ENCODE measurements at places on chromosomes 1 and 21.

DNA sequence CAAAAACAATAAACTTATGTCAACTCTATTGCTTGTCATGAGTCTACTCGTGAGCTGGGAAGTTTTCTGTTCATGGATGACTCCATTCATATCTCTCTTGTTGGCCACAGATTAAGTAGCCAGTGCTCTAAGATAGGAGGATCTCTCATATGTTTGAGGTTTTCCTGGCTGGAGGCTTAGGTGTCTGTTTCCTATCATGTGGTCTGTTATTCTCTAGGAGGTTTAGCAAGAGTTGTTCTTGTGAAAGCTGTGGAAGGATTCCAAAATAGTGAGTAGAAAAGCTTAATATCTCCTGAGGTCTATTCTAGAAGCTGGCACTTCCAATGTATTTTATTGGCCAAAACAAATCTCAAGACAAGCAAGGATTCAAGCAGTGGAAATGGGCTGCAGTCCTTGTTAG lies 5.8 kb upstream of the KRTAP20-2 start:
- no peak for DNase-seq

- DNase-seq, result no peak
Observed at GRCh38 chr21:36547464-36547863, 67.5 kb upstream of the CLDN14 start.

- peak; percentile 10 for DNase-seq
Observed at GRCh38 chr1:218942431-218942830, 231.2 kb upstream of the LYPLAL1 start.

- no peak for DNase-seq
Observed at GRCh38 chr1:181936768-181937581, 124.5 kb downstream of the ZNF648 start.

- no peak for DNase-seq
Observed at GRCh38 chr1:178133239-178133989, 39.5 kb downstream of the RASAL2 start.

DNA sequence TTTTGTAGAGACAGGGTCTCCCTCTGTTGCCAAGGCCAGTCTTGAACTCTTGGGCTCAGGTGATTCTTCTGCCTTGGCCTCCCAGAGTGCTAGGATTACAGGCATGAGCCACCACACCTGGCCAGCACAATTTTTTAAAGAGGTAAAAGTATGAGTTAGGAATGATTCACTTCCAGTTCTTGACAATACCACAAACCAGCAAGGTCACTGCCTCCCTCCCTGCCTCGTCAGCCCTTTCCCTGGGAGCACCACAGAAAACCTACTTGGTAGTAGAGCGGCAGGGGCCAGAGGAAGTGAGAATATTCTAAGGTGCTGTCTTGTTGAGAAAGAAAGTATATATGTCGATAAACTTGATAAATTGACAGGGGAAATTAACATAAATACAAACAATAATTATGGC lies 10.8 kb upstream of the CDA start:
- DNase-seq, result no peak

DNA sequence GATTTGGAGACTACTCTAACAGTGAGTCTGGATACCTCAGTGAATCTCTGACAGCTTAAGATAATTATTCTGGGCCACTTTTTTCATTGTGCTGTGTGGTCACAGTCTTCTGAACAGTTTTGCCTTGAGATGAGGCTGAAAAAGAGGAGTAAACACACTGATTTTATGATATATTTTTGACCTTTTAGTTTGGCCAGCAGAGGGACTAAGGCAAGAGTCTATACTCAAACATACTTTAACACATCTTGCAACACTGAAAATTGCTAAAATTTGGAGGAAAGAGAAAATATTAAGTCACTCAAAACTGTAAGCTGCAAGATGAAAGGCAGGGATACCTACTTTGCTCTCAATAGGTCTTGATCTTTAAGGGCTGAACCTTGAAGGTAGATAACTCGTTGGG lies 182.7 kb downstream of the KCNT2 start:
- DNase-seq, result no peak
